H4 (cell line): ENCODE measurements at places on chromosomes 7 and 10. TPM values are rescaled to one million over a fixed set of nuclear protein-coding genes. Genes with fewer than 3 reads are reported as not detected.

SORBS1 gene
- total RNA-seq = 1.4 and 4.0 TPM in 2 replicates

SSMEM1 gene
- not detected in 2 replicates for total RNA-seq

GHRHR gene
- total RNA-seq = not detected in 2 replicates

MMRN2 gene
- 0.12 and 1.8 TPM in 2 replicates for total RNA-seq

PRKAG2 gene
- total RNA-seq = 7.3 and 11.3 TPM in 2 replicates

SPDYE9 gene
- not detected in 2 replicates for total RNA-seq

EPO gene
- total RNA-seq = not detected in 2 replicates

HSPA12A gene
- total RNA-seq = 5.4 and 5.5 TPM in 2 replicates

PPP1R3A gene
- not detected in 2 replicates for total RNA-seq

EPDR1 gene
- total RNA-seq = 224 and 226 TPM in 2 replicates

DLD gene
- total RNA-seq = 127 and 130 TPM in 2 replicates

ELOVL3 gene
- total RNA-seq = not detected in 2 replicates

NPFFR1 gene
- total RNA-seq = not detected in 2 replicates

CDC14C gene
- total RNA-seq = 0.06 TPM in 1 of 2 replicates, not detected in the other

PPP1R9A gene
- 0.52 and 0.62 TPM in 2 replicates for total RNA-seq

LHFPL3 gene
- 0.43 TPM in 1 of 2 replicates, not detected in the other for total RNA-seq

SYPL1 gene
- 57.8 and 65.2 TPM in 2 replicates for total RNA-seq

KIAA1549 gene
- 2.5 and 3.3 TPM in 2 replicates for total RNA-seq
